Pons (tissue), 1 donor: ENCODE measurements at places on chromosomes 5 and 9.

- DNase-seq, result no peak
These were observed 271.3 kb upstream of the DMAC1 start for GRCh38 chr9:8070779-8071444.

- DNase-seq, result no peak
These were observed 365.1 kb upstream of the CCNH start for GRCh38 chr5:87777877-87778276.

DNA sequence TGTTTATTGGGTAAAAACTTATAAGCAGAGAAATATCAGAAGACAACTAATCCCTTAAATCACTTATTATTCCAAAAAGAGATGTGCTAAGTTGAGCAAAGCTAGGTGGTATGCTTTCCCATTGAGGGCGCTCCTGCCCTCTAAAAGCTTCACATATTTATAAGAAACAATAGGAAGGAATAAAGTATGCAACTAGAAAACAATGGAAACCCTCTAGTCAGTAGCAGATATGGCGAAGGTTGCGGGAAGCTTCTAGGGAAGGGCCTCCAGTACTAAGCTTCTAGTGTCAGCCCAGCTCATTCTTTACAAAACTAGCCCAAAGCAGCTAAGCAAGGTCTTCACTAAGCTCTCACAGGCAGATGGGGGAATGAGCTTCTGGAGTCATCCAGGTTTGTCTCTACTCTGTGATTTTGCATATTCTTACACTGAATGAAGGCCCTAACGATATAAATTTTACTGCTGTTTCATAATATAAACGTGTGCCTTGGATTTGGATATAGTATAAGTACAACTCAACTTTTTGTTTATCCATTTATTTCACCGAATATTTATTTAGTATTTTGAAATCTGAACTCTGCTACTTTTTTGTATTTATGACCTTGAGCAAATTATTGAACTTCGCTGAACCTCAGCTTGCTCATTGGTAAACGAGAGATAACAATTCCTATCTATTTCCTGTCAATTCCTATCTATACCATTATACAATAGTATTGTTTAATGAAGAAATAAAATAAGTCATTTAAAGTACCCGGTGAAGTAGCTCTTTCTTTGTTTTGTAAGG lies 571.4 kb downstream of the ELAVL2 start:
- DNase-seq, result no peak

- DNase-seq, result no peak
These were observed 26.2 kb upstream of the APC start for GRCh38 chr5:112711436-112711835.

GRCh38 chr9:34139477-34140146 lies 13.1 kb upstream of the DCAF12 start:
- peak; percentile 66 for DNase-seq

GRCh38 chr5:143228597-143229293 lies 174.7 kb downstream of the NR3C1 start:
- DNase-seq, result no peak

DNA sequence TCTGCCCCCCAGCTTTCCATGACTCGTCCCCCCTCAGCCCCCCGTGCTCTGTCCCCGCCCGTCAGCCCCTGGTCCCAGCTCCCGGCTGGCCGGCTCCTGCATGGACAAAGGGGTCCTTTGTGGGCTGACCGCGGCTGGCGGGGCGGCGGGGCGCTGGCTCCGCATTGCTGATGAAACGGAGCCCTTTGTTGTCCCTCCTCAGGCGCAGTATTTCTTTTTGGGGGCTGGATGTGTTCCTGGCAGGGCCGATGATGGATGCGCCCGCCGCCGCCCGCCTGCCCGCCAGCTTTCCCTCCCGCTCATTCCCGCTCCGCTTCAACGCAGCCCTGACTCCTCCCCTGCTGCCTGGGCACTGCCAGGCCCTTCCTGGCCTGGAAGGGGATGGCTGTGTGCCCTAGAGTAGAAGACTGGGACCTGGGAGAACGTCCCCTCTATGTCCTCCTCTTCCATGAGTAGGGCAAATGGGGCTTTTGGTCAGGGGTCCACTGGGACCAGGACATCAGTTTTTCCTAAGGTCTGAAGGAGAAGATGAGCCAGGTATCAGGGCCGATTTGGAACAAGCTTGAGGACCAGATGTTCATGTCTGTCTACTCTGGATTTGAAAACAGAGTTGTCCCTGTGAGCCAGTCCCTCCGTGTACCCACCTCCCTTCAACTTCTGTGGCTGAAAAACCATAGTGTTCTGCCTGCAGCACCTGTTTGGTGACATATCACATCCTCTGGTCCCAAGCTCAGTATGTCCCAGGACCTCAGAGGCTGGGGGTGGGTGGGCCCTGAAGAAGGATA lies 29.0 kb downstream of the CXXC5 start:
- DNase-seq, result peak; percentile 93

- DNase-seq, result no peak
These were observed 173.8 kb downstream of the AUH start for GRCh38 chr9:91187965-91188344.

- DNase-seq, result no peak
These were observed 293.0 kb downstream of the CDH12 start for GRCh38 chr5:22560147-22560546.

DNA sequence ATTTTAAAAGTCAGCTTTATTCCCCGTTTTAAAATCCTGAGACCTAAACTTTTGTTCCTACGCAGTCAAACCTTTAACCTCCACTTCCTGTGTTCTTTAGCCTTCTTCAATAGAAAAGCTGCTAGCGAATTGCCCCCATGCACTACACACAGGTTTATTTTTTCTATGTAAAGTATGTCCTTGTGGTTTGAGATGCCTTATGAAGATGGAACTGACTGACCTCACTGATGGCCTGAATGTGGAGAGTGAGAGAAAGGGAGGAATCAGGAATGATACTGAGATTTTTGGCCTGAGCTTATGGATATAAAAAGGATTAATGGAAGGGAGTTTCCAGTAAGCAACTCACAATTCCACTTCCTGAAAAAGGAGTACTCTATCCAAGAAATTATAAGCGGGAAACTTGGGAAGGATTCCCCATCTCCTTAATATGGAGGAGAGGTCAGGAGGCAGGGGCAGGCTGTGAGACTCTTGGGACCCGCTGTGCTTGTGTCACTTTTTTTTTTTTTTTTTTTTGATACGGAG lies 89.5 kb downstream of the UGCG start:
- no peak for DNase-seq
